ENCODE measurements at places on chromosomes 2 and 18. TPM values are rescaled to one million over a fixed set of nuclear protein-coding genes. Genes with fewer than 3 reads are reported as not detected.

DNA sequence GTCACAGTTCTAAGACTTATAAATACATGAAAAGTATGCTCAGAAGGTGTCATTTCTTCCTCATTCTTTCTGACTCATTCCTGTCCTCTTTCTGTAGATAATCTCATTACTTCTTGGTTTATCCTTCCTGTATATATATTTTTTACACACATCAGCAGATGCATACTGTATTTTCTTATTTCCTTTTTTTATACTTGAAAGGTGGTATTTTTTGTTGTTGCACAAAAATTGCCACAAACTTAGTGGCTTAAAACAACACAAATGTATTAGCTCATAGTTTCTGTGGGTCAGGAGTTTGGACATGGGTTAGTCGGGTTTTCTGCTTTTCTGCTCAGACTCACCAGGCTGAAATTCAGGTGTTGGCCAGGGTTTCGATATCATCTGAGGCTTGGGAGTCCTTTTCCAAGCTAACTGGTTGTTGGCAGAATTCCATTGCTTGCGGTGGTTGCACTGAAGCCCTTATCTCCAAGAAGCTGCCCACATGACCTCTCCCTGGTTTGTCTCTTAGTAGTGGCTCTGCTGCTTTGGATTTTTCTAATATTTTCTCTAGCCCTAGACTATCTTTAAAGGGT lies 162.6 kb downstream of the FMNL2 start:
- H3K36me3 ChIP-seq: no peaks in the 10 kb centered on the region
- peaks cover 8% of the 10 kb centered on the region for H3K4me1 ChIP-seq
- peak; percentile 62 for DNase-seq
- H3K27ac ChIP-seq: no peak overlapping the region
- H3K4me3 ChIP-seq: no peak overlapping the region

- H3K27me3 ChIP-seq: no peaks in the 10 kb centered on the region
- H3K4me3 ChIP-seq: no peak overlapping the region
- H3K27ac ChIP-seq: no peak overlapping the region
- no peaks in the 10 kb centered on the region for H3K4me1 ChIP-seq
Measured at GRCh38 chr18:78899241-78899640, 80.4 kb upstream of the SALL3 start.

- no peaks in the 10 kb centered on the region for H3K27me3 ChIP-seq
- H3K4me3 ChIP-seq: no peak overlapping the region
- no peak overlapping the region for H3K27ac ChIP-seq
- H3K4me1 ChIP-seq: no peaks in the 10 kb centered on the region
- H3K36me3 ChIP-seq: no peaks in the 10 kb centered on the region
- no peak for DNase-seq
Measured at GRCh38 chr2:3007135-3007534, 370.5 kb downstream of the EIPR1 start.

DNA sequence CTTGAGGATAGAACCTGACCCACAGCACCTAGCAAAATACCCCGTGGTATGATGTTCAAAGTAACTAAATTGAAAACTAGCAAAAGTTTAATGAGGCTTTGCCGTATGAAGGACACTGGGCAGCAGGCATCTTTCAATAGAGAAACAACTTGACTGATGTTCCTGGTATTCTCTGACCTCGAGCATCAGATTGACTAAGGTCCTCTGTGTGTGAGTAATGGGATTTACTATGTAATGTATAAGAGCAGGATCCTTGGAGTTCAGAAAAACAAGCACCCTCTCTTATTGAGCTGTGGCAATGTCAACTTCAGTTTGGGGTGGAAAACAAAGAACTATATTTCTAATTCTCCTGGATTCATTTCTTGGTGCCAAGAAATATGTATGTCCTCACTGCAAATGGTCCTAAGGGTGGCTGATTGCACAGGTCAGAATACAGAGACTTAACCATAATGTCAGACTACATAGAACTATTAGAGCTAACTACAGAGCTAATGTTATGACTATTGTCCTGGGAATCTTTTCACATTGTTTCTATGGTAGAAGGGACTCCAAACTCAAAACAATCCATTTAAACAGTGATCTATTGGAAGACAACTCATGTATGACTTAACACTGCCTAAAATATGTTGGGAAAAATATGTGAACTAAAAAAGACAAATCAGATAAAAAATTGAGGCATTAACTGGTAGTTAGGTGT lies 4.4 kb downstream of the TNFAIP6 start:
- H3K4me3 ChIP-seq: no peak overlapping the region
- no peak for DNase-seq
- no peaks in the 10 kb centered on the region for H3K4me1 ChIP-seq
- H3K36me3 ChIP-seq: no peaks in the 10 kb centered on the region

GRCh38 chr2:39725401-39725800 lies 53.7 kb downstream of the THUMPD2 start:
- DNase-seq: no peak
- H3K4me1 ChIP-seq: no peaks in the 10 kb centered on the region
- H3K27me3 ChIP-seq: no peaks in the 10 kb centered on the region
- H3K4me3 ChIP-seq: no peak overlapping the region

DNA sequence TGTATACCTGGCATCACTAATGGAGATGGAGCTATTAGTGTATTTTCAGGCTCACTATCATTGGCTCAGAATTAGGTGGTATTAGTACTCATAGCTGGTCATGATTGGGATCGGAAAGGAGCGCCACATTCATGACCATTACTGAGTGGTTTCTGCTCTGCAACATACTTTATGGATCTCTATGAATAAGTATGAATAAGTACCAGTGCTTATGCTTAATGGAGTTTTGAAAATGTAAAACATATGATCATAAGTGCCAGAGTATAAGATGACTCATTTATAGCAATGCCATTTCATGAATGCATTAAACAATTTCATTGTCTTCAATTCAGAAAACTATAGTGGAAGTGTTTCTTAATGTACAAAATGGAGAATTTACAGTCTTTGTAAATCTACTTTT lies 156.7 kb downstream of the GALNT3 start:
- H3K36me3 ChIP-seq: no peaks in the 10 kb centered on the region
- no peak overlapping the region for H3K27ac ChIP-seq
- DNase-seq: no peak
- no peak overlapping the region for H3K4me3 ChIP-seq
- H3K4me1 ChIP-seq: no peaks in the 10 kb centered on the region

- H3K4me3 ChIP-seq: no peak overlapping the region
- no peaks in the 10 kb centered on the region for H3K36me3 ChIP-seq
- H3K27me3 ChIP-seq: no peaks in the 10 kb centered on the region
- no peak overlapping the region for H3K27ac ChIP-seq
- no peak for DNase-seq
Measured at GRCh38 chr2:161112908-161113307, 47.3 kb upstream of the TANK start.

DNA sequence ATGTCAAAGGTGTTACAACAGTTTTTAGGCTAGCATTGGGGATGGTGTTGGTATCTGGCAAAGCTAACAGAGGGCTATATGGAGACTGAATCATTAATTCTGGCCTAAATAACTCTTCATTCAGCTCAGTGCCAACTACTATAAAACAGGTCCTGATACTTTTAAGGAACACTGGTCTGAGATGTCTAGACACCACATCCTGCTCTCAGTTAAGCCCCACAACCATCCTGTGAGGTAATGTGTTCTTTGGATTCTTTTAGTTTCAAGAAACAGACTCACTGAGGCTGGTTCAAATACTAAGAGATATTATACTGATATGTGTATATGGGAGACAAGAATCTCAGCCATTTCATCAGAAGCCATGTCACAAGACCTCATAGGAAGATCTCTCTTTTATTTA lies 14.2 kb upstream of the HK2 start:
- no peak for DNase-seq
- H3K36me3 ChIP-seq: no peaks in the 10 kb centered on the region
- no peaks in the 10 kb centered on the region for H3K27me3 ChIP-seq
- H3K4me3 ChIP-seq: no peak overlapping the region

- no peak overlapping the region for H3K4me3 ChIP-seq
- DNase-seq: no peak
- peaks cover 14% of the 10 kb centered on the region for H3K4me1 ChIP-seq
- no peak overlapping the region for H3K27ac ChIP-seq
- H3K36me3 ChIP-seq: no peaks in the 10 kb centered on the region
Measured at GRCh38 chr2:128360711-128361110, 42.0 kb upstream of the HS6ST1 start.

DNA sequence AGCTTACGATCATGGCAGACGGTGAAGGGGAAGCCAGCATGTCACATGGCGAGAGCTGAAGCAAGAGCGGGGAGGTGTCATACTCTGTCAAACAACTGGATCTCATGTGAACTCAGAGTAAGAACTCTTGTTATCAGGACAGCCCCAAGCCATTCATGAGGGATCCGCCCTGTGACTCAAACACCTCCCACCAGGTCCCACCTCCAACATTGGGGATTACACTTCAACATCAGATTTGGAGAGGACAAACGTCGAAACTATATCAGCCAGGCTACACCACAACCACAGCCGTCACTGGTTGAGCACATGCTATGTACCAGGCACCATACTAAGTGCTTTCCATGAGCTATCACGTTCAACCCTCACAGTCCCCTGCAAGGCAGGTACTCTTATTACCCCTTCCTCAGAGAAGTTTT lies 293.8 kb downstream of the PRKCE start:
- DNase-seq: no peak
- H3K4me1 ChIP-seq: no peaks in the 10 kb centered on the region
- H3K27ac ChIP-seq: no peak overlapping the region
- H3K36me3 ChIP-seq: no peaks in the 10 kb centered on the region

GRCh38 chr18:42736074-42736473 lies 379.4 kb downstream of the RIT2 start:
- DNase-seq: no peak
- H3K27ac ChIP-seq: no peak overlapping the region
- no peaks in the 10 kb centered on the region for H3K27me3 ChIP-seq
- H3K36me3 ChIP-seq: no peaks in the 10 kb centered on the region
- H3K4me3 ChIP-seq: no peak overlapping the region

GRCh38 chr18:23982155-23983079 lies 32.1 kb upstream of the TTC39C start:
- H3K27me3 ChIP-seq: no peaks in the 10 kb centered on the region
- H3K27ac ChIP-seq: no peak overlapping the region
- H3K4me1 ChIP-seq: no peaks in the 10 kb centered on the region
- no peak overlapping the region for H3K4me3 ChIP-seq
- peak; percentile 41 for DNase-seq

DNA sequence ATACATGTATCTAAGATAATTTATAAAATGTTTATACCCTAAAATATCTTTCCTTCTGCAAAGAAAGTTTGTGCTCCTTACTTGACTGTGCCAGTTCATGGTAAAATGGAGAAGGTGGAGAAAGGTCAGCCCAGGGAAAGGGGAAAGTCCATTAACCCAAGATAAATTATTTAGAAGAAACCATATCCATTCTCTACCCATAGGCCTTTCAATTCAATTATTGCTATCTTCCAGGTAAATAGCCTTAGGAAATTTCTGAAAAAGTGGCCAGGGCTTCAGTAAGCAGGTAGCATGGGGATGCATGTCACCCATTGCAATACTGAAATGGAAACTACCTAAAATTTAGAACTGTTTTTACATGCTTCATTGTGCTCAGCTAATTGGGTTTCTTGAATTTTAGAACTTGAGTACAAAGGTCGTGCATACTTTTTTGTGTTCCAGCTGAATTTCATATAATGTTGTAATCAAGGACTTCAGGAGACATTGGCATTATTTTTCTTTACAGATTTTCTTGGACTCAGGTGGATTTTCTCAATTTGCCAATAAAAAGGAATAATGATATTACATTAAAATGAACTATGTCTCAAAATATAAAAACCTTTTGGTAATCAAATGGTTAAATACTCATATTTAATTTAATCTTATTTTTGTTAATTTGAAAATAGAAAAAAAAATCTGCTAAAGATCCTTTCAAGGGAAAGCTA lies 124.9 kb downstream of the CSRNP3 start:
- H3K27me3 ChIP-seq: no peaks in the 10 kb centered on the region
- no peak overlapping the region for H3K27ac ChIP-seq
- no peak overlapping the region for H3K4me3 ChIP-seq
- no peak for DNase-seq
- no peaks in the 10 kb centered on the region for H3K4me1 ChIP-seq

POMC gene
- 2.9 TPM for total RNA-seq

GAL3ST2 gene
- not detected for total RNA-seq

GNAL gene
- total RNA-seq: 33.0 TPM

IL1RN gene
- total RNA-seq: 0.78 TPM

HTR2B gene
- not detected for total RNA-seq

ACVR1C gene
- total RNA-seq: 1.6 TPM

RNU2-63P gene
- not detected for total RNA-seq

BOK gene
- total RNA-seq: 62.3 TPM
